Left ventricle myocardium superior (tissue), 1 donor: ENCODE measurements at places on chromosomes 12 and 14.

- no peak for DNase-seq
Observed at GRCh38 chr12:119592232-119592631, 1.3 kb upstream of the TMEM233 start.

DNA sequence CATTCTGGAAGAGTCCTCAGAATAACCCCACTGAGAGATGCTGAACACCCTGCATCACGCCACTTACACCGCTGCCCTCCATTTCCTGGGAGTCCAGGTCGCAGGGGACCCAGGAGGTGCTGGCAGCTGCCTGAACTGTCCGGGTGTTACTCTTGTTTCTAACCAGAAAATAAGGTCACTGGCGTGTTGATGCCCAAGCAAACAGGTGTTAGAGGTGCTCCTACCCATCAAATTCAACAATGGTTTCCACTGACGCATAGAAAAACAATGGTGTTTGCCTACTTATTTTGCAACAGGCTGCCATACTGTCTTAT, 23.8 kb downstream of the PITPNM2 start:
- DNase-seq: no peak

DNA sequence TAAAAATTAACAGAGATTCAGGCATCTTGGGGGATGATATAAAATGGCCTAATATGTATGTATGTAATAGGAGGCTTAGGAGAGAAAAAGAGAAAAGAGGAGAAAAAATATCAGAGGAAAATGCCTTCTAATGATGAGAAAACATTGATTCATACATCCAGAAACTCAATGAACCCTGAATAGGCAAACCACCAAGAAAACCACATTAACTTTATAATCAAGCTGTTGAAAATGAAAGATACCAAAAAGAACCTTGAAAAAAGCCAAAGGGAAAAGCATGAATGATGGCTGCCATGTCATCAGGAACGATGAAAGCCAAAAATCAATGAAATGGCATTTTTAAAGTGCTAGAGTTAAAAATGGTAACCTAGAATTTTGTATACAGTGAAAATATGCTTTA, 180.2 kb downstream of the EPS8 start:
- DNase-seq: no peak

DNA sequence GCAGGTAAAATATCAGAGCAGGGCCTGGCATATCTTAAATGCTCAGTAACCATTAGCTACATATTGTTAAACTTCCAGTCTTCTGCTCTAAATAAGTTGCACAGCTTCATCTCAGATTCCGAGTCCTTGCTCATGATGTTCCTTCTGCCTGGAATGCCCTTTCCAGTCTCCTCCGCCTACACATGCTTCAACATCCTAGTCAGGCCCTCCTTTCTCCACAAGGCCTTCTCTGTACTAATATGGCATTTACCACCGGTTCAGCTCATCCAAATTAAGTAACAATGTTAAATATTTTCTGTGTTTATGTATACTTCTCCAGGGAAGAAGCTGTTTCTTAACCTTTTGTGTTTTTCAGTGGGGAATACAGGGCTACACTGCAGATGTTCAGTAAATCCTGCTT, 8.5 kb downstream of the DHH start:
- no peak for DNase-seq

DNA sequence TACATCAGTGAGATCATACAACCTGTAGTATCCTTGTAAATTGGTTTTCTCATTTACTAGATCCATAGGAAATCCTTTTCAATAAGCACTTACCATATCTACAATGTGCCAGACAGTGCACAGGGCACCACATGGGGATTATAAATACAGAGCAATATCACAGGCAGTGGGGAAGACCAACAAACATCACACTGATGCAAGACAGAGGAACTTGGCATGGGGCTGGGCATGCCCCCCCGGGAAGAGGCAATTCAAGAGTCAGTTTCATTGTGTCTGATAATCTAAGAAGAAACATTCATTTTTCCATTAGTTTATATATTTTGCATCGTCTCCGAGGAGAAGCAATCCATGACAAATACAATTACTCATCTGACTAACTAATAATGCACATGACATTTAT, 16.2 kb downstream of the NT5DC3 start:
- no peak for DNase-seq
